ENCODE measurements at places on chromosomes 1 and 21. TPM values are rescaled to one million over a fixed set of nuclear protein-coding genes. Genes with fewer than 3 reads are reported as not detected.

Gene CSTB
- 17.6 TPM for total RNA-seq

Gene TNNT2
- not detected for total RNA-seq

Gene DISC1
- total RNA-seq = 6.2 TPM

Gene CFAP141
- not detected for total RNA-seq

Gene FCRL5
- total RNA-seq = not detected

Gene NBPF20
- total RNA-seq = 1.8 TPM

Gene FAM78B
- 0.38 TPM for total RNA-seq

Gene CACNA1S
- not detected for total RNA-seq

Gene PLXNA2
- total RNA-seq = 40.8 TPM

Gene MECR
- total RNA-seq = 18.7 TPM

Gene LRRC53
- not detected for total RNA-seq

Gene OR2AK2
- total RNA-seq = not detected

Gene HSD3B1
- total RNA-seq = not detected

Gene LENEP
- 0.13 TPM for total RNA-seq

Gene SELE
- total RNA-seq = 4.9 TPM

Gene GUCA2B
- total RNA-seq = not detected

Gene HJV
- not detected for total RNA-seq

Gene COL11A1
- under 0.01 TPM for total RNA-seq

Gene REN
- total RNA-seq = not detected

Gene ADAMTS4
- total RNA-seq = 15.8 TPM

Gene ZBTB8A
- 5.5 TPM for total RNA-seq

Gene TMEM200B
- total RNA-seq = 0.13 TPM

Gene CLDN8
- not detected for total RNA-seq

Gene WNT2B
- 0.51 TPM for total RNA-seq

Gene KIF17
- 24.0 TPM for total RNA-seq

Gene PDE4B
- total RNA-seq = 173 TPM

Gene TBX19
- 0.51 TPM for total RNA-seq

Gene RBM34
- total RNA-seq = 32.3 TPM

Gene FCAMR
- not detected for total RNA-seq

Gene NPPA
- not detected for total RNA-seq

Gene FGR
- 0.25 TPM for total RNA-seq

Gene RGS4
- 8.5 TPM for total RNA-seq

Gene LCE1E
- not detected for total RNA-seq

Gene DCST1
- total RNA-seq = not detected

Gene SPRR3
- not detected for total RNA-seq

Gene OR2T2
- not detected for total RNA-seq

Gene HMCN1
- total RNA-seq = 4.0 TPM

Gene ISG15
- total RNA-seq = 92.3 TPM

Gene CFHR1
- total RNA-seq = not detected

Gene ESRRG
- total RNA-seq = not detected

Gene FOXO6
- total RNA-seq = not detected

Gene BRDT
- not detected for total RNA-seq

Gene DCST2
- total RNA-seq = under 0.01 TPM

Gene GPR52
- total RNA-seq = 0.26 TPM

Gene SNX7
- total RNA-seq = 24.5 TPM

Gene HES2
- 17.6 TPM for total RNA-seq

Gene ZNF593OS
- not detected for total RNA-seq

All from dermis microvascular lymphatic vessel endothelial cell (primary cell).